ENCODE measurements at places on chromosomes 2 and 18.

- DNase-seq: peak; percentile 49
These were observed 34.1 kb downstream of the KIF5C start for GRCh38 chr2:148909114-148909513.

- DNase-seq: no peak
These were observed 3.3 kb upstream of the HJURP start for GRCh38 chr2:233857511-233858141.

DNA sequence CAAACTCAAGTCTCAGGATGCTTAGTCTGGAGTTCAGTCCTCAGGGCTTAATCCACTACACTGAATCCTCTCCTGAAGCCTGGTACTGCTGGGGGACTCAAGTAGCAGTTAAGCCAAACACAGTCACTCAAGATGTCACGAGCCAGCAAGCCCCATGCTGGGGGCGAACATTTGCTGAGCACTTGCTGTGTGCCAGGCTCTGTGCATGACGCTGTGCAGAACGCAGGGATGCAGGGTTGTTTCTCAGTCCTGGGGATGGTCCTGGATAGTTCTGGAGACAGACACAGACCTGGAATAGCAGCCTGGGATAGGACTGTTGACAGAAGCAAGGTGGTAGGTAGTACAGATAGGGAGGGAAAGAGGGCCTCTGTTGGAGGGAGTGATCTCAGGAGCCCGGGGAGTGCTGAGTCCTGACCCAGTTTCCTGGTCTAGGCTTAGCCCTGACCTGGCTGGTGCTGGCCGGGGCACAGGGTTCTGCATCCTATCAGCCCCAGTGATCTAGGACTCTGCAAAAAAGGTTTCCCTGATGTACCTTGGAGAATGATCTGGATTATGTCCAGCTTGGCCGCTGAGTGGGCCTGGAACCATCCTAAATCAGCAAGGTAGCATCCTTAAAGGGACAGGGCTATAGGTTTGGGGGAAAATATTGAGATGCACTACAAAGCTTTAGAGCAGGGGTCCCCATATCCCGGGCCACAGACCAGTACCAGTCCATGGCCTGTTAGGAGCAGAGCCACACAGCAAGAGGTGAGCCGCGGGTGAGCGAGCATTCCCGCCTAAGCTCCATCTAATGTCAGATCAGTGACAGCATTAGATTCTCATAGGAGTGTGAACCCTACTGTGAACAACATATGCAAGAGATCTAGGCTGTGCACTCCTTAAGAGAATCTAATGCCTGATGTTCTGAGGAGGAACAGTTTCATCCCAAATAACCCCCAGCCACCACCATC, 54.7 kb upstream of the OTOF start:
- DNase-seq: no peak

- DNase-seq: no peak
These were observed 73.0 kb downstream of the CTNNA2 start for GRCh38 chr2:79585701-79586433.

- no peak for DNase-seq
These were observed 167.4 kb upstream of the STON1 start for GRCh38 chr2:48362515-48362914.

DNA sequence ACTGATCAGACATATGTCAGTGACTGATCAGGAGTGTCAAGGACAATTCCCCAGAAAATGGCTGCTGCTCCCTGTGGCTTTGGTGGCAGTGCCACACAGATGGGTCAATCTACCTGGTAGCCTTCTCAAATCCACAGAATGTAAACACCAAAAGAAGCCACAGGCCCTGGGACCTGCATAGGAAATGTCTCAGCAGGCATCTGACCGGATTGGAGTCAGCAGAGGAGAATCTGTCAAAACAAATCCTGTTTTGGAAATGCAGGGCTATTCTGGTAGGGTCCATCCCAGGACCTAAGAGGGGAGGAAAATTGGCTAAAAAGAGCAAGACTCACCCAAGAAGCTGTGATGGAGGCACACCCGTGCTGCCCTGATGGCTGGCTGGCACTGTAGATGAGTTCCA, 189.7 kb downstream of the TMEM247 start:
- DNase-seq: no peak

GRCh38 chr2:198297350-198297749, 493.0 kb downstream of the PLCL1 start:
- no peak for DNase-seq

- no peak for DNase-seq
These were observed 56.5 kb upstream of the ATL2 start for GRCh38 chr2:38433607-38433975.

DNA sequence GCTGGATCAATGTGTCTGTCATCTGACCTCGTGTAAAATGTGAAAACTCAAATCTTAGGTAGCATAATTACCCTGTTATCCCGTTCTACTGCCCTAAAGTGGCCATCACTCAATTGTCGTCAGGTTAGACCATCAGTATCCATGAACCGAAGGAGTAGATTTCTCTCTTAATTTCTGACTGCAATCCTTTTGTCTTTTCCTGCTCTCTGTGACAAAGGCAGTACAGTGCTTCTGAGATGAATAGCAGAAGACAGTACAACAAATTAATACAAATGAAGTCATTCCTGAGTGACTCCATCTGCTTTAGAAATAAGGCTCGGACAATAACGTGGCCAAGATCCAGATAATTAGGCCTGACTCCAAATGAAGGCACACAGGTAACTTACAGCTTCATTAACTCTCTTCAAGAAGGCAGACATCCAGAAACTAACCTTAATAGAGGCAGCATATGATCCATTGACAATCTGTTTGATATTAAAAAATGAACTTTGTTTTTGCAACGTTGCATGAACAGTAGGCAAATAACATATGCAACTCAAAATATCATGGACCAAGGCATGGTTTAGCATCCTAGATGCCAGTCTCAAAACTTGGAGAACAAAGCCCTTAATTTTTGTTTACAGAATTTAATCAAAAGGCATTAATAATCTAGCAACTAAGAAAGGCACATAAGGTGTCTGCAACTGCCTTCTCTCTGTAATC, 96.7 kb upstream of the CDH20 start:
- DNase-seq: no peak

DNA sequence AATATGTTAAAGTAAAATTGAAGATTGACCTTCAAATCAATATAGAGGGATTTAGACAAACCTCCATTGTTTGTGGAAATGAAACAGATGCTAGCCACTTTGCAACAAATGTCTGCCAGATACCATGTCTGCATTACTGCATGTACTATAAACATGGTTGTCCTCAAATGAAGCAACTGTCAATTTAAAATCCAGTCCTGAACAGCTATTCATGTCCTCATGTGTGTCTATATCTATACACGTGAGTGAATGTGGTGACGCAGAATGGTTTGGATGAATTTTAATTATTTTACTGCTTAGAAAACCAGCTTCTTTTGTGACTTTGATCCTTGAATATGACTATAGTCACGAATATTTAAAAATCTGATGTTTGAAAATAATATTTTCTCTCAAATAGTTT, 71.5 kb downstream of the NYAP2 start:
- DNase-seq: no peak

DNA sequence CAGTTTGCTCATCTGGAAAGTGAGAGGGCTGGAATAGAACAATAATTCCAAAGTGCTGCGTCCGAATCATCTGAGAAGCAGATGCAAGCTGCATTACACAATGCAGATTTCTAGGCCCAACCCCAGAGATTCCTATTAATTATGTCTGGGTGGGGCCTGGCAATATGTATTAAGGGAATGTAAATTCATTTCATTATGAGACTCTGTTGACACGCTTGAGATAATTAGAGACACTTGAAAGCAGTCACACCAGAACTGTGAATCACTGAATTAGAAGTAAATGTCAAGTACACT, 54.7 kb upstream of the HK2 start:
- DNase-seq: no peak

DNA sequence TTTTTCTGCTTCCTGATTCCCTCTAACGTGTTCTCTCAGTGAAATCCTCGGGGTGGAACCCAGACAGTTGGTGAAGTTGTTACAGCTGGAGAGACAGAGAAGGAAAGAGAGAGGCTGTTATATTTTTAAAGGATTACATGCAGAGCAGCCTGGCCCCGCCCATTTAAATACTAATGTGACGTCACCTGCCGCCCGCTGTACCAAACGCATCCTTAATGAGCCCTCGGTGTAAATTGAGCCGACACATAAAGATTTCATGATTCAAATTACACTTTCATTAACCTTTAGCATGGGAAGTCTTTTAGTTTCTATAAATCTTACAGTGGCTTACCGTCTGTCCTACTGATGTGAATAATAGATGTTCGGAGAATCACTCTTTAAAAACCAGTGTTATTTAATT, 164.0 kb upstream of the SIX3 start:
- DNase-seq: no peak

GRCh38 chr2:110858993-110859701, 126.8 kb downstream of the ACOXL start:
- DNase-seq: no peak

DNA sequence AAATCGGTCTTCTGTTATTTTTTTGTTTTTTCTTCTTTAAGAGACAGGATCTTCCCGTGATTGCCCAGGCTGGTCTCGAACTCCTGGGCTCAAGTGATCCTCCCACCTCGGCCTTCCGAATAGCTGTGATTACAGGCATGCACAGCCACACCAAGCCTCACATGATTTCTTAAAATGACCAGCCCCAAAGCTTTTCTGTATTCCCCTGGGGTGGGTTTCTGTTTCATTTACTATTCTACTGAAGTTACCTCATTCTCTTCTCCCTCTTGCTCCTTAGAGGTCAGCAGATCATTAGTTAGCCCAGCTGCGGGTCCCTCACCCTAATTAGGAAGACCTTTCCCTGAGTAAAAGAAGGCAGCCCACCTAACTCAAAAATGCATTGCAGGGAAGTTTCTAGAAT, 27.6 kb downstream of the SLC1A4 start:
- DNase-seq: no peak

GRCh38 chr2:130795431-130795830, 40.1 kb downstream of the AMER3 start:
- no peak for DNase-seq

- no peak for DNase-seq
These were observed 276.3 kb downstream of the KCNS3 start for GRCh38 chr2:18154812-18155211.

- DNase-seq: no peak
These were observed 191.4 kb downstream of the NRXN1 start for GRCh38 chr2:50840341-50841124.

- DNase-seq: no peak
These were observed 1.7 kb upstream of the NEURL3 start for GRCh38 chr2:96506907-96507240.

- no peak for DNase-seq
These were observed 96.4 kb downstream of the CDCA7 start for GRCh38 chr2:173451118-173451517.

DNA sequence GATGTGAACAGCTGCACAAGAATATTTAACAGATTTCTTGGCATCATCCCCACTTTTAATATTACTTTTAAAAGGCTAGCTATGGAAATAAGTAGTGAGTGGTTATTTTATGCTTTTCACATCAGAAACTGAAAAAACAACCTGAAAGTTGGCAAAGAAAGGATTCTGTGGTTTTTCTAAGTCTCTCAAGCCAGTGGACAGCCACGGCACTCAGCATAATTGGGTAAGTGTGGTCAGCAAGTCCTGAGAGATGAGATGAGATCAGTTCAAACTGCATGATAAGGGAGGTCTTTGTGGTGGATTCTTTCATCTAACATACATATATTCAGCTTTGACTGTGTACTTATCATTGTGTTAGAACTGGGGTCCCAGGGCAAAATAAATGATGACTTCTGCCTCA, 105.2 kb downstream of the LYPD6B start:
- no peak for DNase-seq

DNA sequence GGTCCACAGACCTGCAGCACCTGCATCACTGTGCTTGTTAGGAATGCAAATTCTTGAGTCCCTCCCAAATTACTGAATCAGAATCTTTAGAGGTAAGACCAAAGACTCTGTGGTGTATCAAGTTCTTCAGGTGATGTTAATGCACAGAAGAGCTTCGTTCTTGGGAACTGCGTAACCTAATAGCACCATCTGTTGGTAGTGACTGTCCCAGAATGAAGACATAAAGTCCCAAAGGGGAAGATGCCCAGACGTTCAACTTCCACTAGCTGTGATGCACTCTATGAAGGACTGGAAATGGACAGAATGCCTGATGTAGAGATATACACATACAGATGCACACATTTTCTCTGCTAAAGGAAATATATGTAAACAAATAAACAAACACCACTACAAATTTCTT, 576.0 kb downstream of the LRP1B start:
- peak; percentile 15 for DNase-seq

DNA sequence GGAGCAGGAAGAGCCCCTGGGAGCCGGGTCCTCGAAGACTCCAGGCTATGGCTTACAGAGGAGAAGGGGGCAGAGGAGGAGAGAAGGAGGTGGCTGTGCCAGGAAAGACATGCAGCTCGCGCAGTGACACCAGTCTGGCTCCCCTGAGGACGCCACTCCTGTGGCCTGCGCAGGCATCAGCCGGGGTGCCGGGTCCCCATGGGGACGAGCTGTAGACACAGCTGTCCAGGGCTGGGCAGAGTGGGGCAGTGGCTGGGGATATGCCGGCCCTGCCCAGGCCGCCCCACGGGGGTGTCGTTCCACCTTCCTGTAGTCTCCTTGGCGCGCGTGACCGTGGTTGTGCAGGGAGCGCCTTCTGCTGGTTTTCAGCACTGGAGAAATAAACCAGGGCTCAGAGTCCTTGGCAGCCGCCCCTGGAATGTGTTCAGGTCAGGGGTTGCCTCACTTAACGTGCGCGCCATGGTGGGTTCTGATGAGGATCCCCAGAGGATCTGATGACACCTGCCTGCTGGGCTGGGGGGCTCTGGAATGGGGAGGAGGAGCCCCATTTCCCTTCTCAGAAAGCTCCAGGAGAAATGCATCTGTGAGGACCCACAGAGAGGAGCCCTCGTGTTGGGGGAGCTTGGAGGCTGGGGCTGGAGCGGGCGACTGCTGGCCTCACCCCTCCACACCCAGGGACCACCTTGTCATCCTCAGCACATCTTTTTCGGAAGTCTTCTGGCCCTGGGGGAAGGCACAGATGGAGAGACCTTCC, 26.7 kb downstream of the RAMP1 start:
- peak; percentile 39 for DNase-seq

GRCh38 chr18:37409878-37410277, 155.7 kb downstream of the CELF4 start:
- no peak for DNase-seq

GRCh38 chr2:110219496-110220189, 7.3 kb upstream of the MTLN start:
- no peak for DNase-seq

- no peak for DNase-seq
These were observed 90.6 kb downstream of the LDLRAD4 start for GRCh38 chr18:13309031-13309747.

DNA sequence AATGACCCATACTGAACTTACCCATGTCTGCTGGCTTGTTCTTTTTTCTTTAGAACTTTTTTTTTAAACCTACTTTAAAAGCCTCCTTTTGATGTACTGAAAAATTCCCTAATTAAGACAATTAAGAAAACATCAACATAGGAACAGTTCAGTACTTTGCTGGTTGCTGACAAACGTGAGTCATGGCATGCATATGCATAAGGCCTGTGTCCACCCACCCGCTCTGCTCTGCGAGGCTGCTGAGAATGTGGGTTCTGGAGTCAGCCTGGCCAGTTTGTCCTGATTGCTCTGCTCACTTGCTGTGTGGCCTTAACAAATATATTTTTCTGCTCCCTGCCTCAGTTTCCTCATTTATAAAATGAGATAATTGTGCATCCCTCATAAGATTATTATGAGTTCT, 27.3 kb downstream of the LAMA3 start:
- DNase-seq: no peak
